ENCODE measurements at places on chromosomes 5 and 9.

DNA sequence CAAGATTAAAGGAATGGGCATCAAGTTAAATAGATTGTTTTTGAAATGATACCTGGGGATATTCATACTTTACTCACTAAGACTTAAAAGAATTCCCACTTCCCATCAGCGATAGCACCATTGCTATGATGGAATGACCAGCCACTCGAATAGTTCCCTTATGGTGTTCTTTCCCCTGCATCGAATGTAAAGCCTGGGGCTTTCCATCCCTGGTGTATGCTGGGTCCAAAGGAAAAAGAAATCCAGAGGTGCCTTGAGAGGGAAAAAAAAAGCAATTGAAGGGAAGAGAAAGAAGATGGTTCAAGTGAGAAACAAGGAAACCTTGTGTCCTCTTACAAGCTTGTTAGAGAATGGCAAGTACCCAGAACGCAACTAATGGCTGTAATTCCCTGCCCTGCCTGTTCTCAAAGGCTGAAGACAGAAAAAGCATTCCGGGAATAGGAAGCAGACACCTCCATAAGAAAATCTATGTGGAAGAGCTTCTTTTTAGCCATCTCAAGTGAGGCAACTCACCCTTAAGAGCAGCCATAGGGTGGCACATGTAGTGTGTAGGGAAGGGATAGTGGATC is 351.1 kb upstream of the DAB2 start:
- no peak for DNase-seq

DNA sequence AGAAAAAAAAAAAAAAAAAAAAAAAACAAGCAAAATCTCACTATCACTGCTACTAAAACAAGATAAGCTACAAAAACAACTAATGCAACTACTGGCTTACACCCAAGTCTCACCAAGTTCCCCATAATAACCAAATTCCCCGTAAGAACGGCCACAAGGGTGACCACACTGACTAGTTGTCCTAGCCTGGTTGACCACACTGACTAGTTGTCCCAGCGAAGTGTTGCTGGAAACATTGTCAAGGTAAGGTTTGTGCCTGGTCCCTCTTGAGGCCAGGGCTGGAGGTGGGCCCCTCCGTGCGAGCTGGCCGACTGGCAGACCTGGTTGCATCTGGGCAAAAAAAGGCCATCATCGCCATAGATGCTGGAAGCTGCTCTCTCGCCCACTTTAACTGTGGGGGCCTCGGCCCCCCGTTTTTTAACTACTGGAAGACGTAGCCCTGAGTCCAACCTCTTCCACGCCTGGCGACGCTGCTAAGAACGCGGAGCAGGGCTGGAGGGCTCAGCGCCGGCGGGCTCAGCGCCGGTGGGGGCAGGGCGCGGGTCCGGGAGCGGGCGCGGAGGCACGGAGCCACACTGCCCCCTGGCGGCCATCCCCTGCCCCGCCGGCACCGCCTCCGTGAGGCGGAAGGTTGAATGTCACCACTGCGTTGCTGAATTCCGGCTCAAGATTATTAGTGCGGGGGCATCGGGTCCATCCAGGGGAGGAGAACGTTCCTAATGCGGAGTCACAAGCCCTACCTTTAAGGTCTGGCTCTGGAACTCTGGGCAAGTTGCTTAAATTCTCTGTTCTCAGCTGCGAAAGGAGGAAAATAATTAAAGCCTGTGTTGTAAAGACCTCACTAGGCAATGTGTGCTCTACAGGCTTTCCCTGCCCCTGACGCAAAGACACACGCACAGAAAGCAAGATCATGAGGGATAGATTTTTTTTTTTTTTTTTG is 84.0 kb downstream of the HSD17B3 start:
- peak; percentile 62 for DNase-seq

- DNase-seq, result no peak
Observed at GRCh38 chr5:36371366-36371765, 69.7 kb upstream of the RANBP3L start.

DNA sequence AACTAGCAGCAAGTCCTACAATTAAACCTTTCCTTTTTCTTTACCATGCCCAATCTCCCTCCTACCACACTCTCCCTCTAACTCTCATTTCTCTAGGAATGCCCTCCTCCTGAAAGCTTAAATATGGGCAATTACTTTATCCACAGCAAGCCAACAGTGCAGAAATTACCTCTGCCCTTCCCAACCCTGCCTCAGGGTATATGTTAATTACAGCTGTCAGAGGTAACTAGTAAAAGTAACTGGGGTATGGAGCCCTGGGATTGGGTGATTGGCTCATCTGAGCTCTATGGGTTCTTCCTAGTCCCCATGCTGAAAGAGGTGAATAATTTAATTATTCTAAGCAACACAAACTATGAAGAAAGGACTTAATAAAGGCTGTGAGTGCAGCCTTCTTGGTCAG is 478.9 kb upstream of the NMUR2 start:
- no peak for DNase-seq

DNA sequence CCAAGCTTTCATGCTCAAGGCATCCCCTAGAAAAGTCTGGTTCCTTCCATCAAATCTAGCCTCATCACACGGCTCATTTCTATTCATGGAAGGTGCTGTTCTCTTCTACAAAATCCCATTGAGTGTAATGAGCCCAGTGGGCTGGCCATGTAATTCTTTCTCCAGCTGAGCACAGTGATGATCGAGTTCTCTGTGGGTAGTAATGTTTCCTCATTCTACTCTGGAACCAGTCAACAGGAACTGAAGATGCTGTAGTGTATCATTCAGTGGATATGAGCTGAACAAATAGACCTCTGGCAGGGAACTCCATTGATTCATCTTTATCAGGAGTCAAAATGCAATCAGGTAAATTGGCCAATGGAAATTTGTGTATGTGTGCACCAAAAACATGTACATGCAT is 149.2 kb downstream of the LRRC70 start:
- no peak for DNase-seq

GRCh38 chr5:108747111-108747773 is 455 bp upstream of the FER start:
- DNase-seq, result peak; percentile 8

DNA sequence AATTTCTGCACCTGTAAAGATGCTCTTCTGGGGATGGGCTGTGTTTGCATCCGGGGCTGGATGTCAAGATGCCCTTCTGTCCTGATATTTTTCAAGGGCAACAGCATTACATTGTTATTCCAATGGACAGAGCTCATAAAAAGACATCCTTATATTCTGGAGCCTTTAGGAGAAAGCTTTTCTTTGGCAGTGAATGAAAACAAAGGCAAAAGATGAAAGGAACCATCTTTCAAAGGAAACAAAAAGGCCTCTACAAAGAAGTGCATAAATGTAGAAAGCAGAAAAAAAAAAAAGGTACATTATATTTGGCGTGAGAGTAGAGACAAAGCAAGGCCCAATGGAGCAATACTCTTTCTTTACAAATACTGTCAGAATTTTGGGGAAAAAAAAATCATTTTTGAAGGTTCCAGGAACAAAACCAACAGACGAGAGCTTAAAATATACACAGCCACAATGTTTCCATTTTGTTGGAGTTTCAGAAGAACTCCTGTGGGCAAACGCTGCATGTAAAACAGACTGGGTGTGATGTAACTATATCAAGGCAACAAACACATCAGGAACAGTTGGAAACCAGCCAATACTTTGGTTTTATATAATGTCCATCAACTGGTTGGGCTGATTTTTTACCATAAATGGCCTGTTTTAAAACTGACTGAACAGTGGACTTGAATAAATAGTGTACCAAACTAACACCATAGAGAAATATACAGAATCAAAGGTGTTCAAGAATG is 885.6 kb upstream of the DMAC1 start:
- DNase-seq, result no peak

- DNase-seq, result no peak
Observed at GRCh38 chr5:154025951-154026350, 12.8 kb downstream of the FAM114A2 start.

GRCh38 chr5:9626955-9627354 is 3.2 kb downstream of the TAS2R1 start:
- no peak for DNase-seq

DNA sequence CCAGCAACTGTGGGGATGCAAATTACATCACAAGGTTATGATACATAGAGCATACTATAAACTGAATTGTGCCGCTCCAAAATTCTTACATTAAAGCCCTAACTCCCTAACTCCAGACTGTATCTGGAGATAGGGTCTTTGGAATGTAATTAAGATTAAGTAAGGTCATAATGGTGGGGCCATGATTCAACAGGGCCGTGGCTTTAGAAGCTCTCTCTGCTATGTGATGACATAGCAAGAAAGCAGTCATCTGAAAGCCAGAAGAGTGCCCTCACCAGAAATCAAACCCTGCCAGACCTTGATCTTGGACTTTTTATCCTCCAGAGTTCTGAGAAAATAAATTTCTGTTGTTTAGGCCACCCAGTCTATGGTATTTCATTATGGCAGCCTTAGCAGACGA is 123.9 kb downstream of the FBXL17 start:
- peak; percentile 5 for DNase-seq

- no peak for DNase-seq
Observed at GRCh38 chr5:95878417-95879323, 56.1 kb upstream of the GLRX start.

DNA sequence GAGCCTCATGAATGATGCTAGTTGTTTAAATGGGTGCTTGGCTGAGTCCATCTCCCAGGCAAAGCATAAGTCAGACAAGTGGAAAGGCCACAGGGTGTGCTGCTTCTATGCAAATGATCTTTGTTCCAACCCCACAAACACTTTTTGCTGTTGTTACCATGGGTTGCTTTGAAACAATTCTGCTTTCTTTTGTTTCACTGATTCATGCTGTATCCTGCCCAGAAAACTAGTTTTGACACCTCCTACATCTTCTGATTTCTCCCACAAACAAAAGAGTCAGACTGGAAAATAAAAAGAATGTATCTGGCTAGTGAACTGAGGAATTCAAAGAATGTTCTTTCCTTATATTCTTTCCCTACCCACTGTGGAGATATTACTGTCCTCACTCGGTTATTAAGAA is 298.6 kb downstream of the DIRAS2 start:
- DNase-seq, result peak; percentile 1

DNA sequence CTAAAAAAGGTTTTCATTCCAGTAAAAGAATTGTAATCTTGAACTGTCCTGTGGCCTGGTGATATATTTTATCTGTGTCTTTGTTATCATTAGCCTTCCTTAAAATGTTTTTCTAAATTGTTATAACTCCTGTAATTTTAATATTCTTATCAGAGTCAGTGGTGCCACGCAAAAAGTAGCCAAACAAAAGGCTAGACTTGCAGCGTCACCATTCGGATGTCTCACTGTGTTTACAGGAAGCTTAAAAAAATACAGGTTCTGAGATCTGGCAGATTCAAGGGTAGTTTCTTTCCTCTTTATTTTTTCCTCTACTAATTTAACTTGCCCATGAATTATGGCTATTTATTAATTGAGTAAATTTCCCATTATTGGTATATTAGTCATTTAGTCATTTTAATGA is 362.3 kb downstream of the MAT2B start:
- DNase-seq, result peak; percentile 63
